ENCODE measurements at places on chromosomes 13 and 19.

- DNase-seq, result no peak
These were observed 86.9 kb upstream of the GPR183 start for GRCh38 chr13:99393791-99394735.

GRCh38 chr19:1495799-1496713 is 5.1 kb downstream of the REEP6 start:
- DNase-seq, result no peak

DNA sequence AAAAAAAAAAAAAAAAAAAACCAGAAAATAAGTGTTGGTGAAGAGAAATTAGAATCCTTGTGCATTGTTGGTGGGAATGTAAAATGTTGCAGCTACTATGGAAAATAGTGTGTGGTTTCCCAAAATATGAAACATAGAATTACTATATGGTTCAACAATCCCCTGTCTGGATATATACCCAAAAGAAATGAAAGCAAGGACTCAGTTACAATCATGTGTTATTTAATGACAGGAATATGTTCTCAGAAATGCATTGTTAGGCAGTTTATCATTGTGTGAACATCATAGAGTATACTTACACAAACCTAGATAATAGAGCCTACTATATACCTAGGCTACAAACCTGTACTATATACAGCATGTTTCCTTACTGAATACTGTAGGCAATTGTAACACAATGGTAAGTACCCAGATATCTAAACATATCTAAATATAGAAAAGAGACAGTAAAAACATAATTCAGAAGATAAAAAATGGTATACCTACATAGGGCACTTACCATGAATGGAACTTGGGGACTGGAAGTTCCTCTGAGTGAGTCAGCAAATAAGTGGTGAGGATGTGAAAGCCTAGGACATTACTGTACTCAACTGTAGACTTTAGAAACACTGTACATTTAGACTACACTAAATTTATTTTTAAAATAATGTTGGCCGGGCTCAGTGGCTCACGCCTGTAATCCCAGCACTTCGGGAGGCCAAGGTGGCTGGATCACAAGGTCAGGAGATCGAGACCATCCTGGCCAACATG is 25.7 kb upstream of the SLC7A1 start:
- DNase-seq, result no peak

- DNase-seq, result no peak
These were observed 124.1 kb downstream of the DPF1 start for GRCh38 chr19:38099966-38100365.

DNA sequence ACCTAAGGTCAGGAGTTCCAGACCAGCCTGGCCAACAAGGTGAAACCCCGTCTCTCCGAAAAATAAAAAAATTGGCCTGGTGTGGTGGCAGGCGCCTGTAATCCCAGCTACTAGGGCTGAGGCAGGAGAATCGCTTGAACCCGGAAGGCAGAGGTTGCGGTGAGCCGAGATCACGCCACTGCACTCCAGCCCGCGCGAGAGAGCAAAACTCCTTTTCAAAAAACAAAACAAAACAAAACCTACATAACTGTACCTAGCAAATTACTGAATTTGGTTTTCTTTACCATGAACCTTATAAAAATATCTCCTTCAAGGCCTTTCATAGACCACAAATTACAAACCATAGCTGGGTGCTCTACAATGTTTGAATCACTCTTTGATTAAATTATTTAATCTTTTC is 760 bp downstream of the ZNF91 start:
- no peak for DNase-seq

- DNase-seq, result no peak
These were observed 41.9 kb downstream of the CDK8 start for GRCh38 chr13:26295812-26296211.
